OCI-LY7 (cell line): ENCODE measurements at places on chromosomes 13 and 19. TPM values are rescaled to one million over a fixed set of nuclear protein-coding genes. Genes with fewer than 3 reads are reported as not detected.

GRCh38 chr13:91845612-91846011, 447.2 kb downstream of the GPC5 start:
- DNase-seq, result no peak

GRCh38 chr19:38267761-38268483, 3.5 kb downstream of the SPINT2 start:
- no peak for DNase-seq

- DNase-seq, result no peak
Observed at GRCh38 chr13:87124785-87125074, 546.4 kb upstream of the SLITRK5 start.

GRCh38 chr13:79989217-79989661, 351.7 kb downstream of the SPRY2 start:
- no peak for DNase-seq

DNA sequence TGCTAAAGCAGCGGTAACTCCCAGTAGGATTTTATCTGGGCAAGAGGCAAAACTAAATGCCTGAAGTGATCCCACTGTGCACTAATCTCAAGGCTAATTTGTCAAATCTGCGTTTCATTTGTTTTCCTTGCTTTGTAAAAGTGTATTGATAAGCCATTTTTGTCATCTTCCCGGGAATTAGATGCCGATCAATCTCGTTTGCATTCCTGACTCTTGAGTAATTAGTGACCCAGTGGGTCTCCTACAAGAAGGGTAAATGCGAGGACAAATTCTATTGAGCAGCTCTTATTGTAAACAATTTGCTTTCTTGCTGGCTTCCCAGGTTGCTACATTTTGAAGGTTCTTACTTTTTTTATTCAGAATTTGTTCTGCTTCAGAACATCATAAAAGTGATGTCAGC, 129.7 kb downstream of the EFNB2 start:
- DNase-seq, result no peak

- DNase-seq, result no peak
Observed at GRCh38 chr19:9702186-9702585, 27.3 kb upstream of the ZNF562 start.

DNA sequence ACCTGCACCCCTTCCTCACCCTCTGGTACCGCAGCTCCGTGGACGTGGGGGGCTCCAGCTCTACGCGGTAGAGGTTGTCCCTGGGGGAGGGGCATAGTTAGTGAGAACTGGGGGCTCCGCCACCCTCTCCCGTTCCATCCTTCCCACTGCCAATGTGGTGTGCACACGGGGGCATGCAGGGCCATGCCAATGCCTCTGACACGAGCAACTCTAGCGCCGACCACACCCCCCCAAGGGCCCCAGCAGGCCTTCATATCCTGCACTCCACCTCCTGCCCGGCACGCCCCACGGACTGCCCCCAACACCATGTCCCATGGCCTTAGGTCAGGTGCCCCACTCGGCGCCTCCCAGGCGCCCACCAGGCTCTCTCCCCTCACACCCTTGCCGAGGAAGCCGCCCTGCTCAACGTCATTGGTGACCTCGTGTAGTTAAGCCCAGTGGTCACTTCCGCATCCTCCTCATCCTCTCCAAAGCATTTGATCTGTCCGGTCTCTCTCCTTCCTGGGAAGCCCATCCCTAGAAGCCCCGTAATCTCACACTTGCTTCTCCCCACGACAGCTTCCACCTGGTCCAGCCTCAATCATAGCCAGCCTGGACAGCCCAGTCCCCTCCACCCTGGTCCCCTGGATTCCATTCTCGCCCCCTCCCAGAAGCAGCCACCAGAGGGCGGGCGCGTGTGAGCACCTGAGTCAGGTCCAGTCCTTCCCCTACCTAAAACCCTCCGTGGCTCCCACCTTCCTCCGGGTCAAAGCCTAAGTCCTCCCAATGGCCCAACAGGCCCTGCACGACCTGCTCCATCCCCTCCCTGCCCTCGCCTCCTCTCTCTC, 2.1 kb downstream of the SEMA6B start:
- DNase-seq, result peak; percentile 16

- no peak for DNase-seq
Observed at GRCh38 chr13:36954542-36954941, 34.5 kb upstream of the SMAD9 start.

DNA sequence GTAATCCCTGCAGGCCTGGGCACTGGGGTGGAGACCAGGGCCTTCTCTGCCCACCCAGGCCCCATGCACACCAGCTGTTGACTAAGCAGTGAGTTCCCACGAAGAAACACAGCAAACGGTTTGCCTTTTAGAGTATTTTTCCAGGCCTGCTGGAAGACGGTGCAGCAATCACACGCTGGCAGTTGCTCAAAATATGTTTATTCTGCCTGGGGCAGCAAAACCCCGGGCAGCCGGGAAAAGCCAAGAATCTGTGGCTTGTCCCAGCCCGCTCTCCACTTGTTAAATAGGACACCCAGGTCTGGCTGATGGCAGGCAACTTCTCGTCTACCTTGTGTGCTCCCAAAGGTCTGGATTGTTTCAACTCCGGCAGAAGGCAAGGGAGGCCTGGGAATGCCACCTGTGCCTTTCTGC, 40.8 kb downstream of the GGACT start:
- DNase-seq, result no peak

- peak; percentile 14 for DNase-seq
Observed at GRCh38 chr13:102555914-102556553, 40.8 kb upstream of the TPP2 start.

- no peak for DNase-seq
Observed at GRCh38 chr13:113990321-113990837, 16.5 kb upstream of the C13orf46 start.

GRCh38 chr19:1764729-1765128, 11.4 kb downstream of the ONECUT3 start:
- DNase-seq, result no peak

GRCh38 chr13:28650284-28650683, 8.6 kb upstream of the POMP start:
- DNase-seq, result no peak

- DNase-seq, result peak; percentile 59
Observed at GRCh38 chr19:10501971-10502523, 1.1 kb downstream of the KEAP1 start.

DNA sequence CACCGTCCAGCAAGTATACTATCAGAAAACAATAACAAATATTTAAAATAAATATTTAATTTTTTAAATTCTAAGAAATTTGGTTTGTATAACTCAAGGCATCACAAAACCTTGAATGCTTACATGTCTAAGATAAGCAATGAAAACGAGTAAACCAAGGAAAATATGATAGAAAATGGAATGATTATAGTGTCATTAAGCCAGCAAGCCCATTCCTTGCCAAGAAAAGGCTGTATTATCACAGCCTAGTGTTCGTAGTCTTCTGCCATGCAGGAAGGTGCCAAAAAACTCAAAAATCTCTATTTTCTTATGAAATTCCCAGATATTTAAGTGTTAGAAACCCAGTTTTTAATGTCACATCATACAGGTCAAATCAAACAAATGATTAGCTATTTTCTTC, 136.4 kb downstream of the STOML3 start:
- DNase-seq, result no peak

- no peak for DNase-seq
Observed at GRCh38 chr13:49740870-49741269, 49.6 kb upstream of the EBPL start.

DNA sequence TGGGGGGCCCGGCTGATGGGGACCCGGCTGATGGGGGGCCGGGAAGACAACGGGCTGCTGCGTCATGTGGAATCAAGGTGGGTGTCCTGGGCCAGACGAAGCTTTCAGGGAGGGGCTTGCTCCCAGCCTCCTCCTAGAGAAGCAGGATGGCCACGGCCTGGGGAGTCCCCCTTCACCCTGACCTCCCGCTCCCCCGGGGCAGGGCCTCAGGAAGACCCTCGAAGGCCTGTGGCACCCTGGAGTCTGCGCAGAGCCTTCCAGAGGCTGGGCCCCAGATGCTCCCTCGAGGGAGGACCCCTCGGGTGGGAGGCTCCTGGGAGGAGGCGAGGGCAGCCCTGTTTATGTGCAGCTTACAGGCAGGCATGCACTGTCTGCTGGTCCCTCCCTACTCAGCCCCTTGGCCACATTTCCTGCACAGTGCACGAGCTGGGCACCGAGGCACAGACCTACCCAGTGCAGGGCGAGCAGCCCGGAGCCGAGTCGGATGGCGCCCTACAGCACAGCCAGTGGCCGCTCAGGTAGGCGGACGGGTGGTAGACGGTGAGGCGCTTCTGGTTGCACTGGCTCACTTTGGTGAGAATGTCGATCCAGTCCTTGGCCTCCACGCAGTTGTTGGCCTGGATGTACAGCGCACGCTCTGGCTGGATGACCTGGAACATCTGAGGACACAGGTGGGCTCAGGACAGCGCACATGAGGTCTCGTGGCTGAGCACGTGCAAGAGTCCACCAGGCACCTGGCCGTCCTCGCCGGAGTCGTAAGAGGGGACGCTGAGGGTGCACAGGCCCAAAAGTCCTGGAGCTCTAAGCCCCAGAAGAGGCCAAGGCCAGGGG, 22.4 kb upstream of the C13orf46 start:
- no peak for DNase-seq

DNA sequence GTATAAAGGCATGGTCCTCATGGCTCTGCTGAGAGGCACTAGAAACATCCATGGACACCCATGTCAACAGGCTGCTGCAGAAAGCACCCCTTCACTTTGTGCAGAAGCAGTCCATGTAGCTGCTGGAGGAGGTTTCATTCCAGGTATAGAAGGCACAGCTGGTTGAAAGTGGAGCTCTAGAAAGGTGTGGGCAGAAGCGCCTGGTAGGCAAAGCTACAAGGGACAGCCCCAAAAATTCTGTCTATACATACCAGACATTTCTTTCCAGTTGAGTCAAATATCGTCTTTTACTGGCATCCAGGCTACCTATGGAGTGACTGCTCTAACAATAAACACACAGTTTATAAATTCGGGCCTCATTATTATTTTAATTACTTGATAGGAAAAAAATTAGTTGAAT, 129.3 kb downstream of the ENOX1 start:
- DNase-seq, result no peak

GRCh38 chr19:19053508-19054314, 10.1 kb upstream of the SLC25A42 start:
- DNase-seq, result peak; percentile 69

DNA sequence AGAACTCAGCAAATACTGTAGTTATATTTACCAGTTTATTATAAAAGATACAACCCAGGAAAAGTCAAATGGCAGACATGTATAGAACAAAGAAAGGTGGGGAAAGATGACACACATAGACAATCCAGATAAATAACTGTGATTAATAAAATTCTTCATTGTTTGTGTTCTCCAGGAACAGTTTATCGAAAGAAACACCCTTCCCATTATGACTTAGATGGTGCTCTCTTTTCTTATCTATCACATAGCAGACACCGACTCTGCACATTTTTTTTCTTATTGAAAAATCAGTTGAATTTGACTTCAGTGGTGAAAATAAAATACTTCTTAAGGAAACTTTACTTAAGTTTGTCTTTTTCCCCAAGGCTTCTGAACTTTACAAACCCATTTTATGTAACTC, 6.2 kb downstream of the ZNF708 start:
- DNase-seq, result no peak

- DNase-seq, result no peak
Observed at GRCh38 chr19:5065663-5066093, 96.8 kb downstream of the KDM4B start.

- DNase-seq, result no peak
Observed at GRCh38 chr19:52444506-52444905, 8.8 kb upstream of the ZNF578 start.

GRCh38 chr13:99363949-99364348, 56.8 kb upstream of the GPR183 start:
- no peak for DNase-seq

DNA sequence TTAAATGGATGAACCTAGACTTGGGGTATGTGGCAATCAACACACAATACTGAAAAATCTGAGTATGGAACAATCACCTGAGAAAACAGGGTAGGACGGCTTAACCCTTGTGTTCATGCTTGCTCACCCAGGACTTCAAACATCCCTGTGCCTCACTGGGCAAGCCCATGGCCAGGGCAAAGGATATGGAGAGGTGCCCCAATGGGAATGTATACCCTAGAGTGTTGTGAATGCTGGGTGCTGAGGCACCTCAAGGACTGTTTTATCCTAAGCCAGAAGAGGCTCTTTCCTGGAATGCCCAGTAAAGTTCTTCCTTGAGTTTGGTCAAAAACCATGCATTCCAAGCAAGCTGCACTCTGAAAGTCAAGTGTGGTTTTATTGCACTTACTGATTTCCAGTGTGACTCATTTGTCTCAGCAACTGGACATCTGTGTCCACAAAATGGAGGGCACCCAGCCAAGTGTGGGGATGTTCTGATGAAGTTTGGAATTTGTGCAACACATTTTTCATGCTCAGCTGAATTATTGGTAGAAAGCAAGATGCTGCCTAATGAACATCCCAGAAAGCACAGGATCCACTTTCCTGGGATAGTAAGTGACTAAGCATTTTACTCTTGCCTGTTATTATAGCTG, 531.3 kb downstream of the RFC3 start:
- DNase-seq, result no peak

GRCh38 chr13:101111894-101112293, 304.4 kb downstream of the NALCN start:
- no peak for DNase-seq

DNA sequence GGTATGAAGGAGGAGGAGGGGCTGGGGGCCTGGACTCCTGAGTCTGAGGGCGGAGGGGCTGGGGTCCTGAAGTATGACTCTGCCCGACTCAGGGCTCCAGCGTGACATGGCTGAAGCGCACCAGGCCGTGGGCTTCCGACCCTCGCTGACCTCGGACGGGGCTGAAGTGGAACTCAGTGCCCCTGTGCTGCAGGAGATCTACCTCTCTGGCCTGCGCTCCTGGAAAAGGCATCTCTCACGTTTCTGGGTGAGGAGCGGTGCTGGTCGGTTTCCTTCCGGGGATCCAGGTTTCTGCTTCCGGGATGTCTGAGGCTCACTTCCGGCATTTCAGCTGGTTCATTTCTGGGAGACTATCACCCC, 1.2 kb downstream of the CPT1C start:
- DNase-seq, result no peak

GRCh38 chr13:39405107-39405506, 197.9 kb downstream of the LHFPL6 start:
- DNase-seq, result no peak

B3GNT3 gene
- not detected in 2 replicates for total RNA-seq

ZIK1 gene
- not detected in 2 replicates for total RNA-seq

ZNF524 gene
- 9.2 and 12.3 TPM in 2 replicates for total RNA-seq

BORA gene
- 30.5 and 30.6 TPM in 2 replicates for total RNA-seq

ZNF226 gene
- total RNA-seq, result 17.9 and 24.0 TPM in 2 replicates

IL4I1 gene
- total RNA-seq, result 1.7 and 1.8 TPM in 2 replicates

ZNF471 gene
- not detected in 2 replicates for total RNA-seq

SHANK1 gene
- 10.7 and 13.1 TPM in 2 replicates for total RNA-seq

PABPC3 gene
- total RNA-seq, result 0.39 and 0.49 TPM in 2 replicates

SMIM44 gene
- total RNA-seq, result not detected in 2 replicates

EFNA2 gene
- not detected in 2 replicates for total RNA-seq

KL gene
- total RNA-seq, result not detected in 2 replicates

RNF113B gene
- total RNA-seq, result not detected in 2 replicates

ZBTB32 gene
- total RNA-seq, result not detected in 2 replicates
